ENCODE measurements at places on chromosomes 1 and 21.

GRCh38 chr1:64581135-64581842 lies 111.4 kb downstream of the CACHD1 start:
- no peak for DNase-seq

DNA sequence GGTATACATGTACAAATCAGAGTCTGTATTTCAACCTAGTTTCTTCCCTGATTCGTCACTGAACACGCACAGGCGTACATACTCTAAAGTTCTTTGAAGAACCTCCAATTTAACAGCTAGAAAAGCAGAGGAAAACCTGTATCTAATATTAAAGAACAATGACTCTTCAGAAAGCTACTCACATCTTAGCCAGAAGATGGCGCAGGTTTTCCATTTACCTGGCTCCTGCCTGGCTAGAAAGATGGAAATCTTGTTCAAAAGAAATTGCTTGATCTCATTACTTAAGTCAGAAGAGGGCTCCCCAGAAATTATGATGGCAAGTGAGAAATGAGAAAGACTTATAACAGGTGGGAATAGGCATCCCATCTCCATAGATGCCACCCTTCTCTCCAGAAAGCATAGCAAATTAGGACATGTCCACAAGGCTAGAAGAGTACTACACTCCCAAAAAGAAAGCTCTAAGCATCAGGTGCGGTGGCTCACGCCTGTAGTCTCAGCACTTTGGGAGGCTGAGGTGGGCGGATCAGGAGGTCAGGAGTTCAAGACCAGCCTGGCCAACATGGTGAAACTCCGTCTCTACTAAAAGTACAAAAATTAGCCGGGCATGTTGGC lies 19.0 kb upstream of the L1TD1 start:
- DNase-seq: no peak

DNA sequence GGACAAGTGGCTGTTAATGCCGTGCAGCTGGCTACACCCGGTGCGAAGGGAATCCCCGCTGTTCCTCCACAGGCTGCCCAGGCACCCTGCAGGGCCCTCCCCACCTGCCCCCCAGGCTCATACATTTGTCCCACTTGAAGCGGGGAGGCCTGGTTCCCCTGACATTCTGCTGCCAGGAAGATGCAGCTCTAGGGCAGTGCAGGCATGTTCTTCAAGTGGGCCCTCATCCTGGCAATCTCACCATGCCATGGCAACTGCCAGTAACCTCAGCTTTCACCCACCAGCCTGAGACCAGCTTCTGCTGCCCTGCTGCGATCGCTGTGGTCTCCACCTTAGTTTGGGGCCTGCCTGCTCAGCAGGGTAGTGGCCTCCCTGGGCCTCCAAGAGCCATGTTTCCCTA lies 151.9 kb upstream of the COL6A1 start:
- DNase-seq: no peak

GRCh38 chr1:119291611-119292206 lies 76.9 kb upstream of the HAO2 start:
- no peak for DNase-seq

DNA sequence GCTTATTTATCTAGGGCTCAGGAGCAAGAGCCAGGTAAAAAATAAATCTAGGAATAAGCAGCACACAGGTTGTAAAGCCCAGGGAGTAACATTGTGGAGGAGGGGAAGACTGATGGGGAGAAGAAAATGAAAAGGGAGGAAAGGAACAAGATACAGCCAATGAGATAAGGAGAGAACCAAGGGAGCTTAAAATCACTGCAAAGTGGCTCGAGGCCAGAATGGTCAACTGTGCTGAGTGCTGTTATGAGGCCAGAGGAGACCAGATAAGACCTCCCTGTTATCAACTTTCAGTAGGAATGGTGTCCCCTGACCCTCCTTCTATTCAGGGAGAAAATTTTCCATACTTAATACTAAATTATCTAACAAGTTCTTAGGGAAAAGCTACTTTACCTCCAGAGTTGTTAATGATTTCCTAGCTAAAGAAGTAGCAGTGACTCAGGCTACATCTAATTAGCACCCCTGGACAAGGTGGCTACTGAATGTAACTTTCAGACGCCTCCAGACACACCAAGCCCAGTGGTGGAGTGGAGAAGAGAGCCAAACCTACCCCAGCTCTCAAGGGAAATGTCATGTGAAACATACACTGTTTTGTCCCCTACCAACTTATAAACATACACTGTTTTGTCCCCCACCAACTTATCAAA lies 25.5 kb downstream of the ENAH start:
- no peak for DNase-seq

DNA sequence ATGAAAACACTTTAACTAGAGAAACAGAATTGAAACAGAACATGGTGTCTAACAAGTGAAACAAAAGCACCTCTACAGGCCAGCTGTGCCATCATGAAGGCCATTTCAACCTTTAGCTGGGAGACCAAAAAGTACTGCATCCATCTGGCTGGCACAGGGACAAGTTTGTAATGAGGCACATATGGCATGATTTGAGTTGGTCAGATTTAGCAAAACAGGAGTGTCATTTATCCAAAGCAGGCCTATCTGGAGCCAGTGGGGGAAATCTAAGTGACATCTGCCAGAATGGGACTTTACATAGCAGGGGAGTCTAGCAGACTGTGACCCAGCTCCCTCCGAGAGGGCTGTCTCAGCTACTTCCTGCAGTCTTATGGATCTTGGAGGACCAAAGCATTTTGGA lies 51.9 kb downstream of the DNTTIP2 start:
- no peak for DNase-seq

DNA sequence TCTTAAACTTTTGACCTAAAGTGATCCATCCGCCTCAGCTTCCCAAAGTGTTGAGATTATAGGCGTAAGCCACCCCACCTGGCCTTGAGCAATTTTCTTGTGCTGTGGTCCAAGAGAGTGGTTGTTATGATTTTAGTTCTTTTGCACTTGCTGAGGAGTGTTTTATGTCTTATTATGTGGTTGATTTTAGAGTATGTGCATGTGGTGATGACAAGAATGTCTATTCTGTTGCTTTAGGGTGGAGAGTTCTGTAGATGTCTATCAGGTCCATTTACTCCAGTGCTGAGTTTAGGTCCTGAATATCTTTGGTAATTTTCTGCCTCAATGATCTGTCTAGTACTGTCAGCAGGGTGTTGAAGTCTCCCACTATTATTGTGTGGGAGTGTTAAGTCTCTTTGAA lies 11.2 kb upstream of the S100B start:
- no peak for DNase-seq

- DNase-seq: no peak
These were observed 84.1 kb upstream of the NEGR1 start for GRCh38 chr1:72366466-72366865.

- DNase-seq: no peak
These were observed 498 bp downstream of the KRTAP10-2 start for GRCh38 chr21:44550807-44551206.

DNA sequence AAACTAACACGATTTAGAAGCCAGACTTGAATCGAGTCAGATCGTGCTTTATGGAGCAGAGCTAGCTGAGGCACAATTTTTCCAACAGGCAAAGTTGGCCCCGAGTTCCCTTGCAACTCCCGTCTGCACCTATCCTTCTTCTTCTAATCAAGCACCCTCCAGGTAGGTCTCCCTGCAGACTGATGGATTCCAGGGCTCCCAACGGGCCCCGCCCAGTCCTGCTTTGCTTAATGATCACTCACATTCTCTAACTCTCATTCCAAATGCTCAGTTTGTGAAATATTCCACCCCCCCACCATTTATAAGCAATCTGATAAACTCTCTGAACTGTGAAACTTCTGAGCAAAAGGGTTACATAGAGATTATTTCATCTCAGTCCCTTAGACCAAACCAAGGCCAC lies 119.6 kb downstream of the SLC30A10 start:
- DNase-seq: no peak

GRCh38 chr1:160453443-160453842 lies 53.1 kb downstream of the VANGL2 start:
- DNase-seq: no peak

GRCh38 chr1:64850846-64851245 lies 106.0 kb downstream of the RAVER2 start:
- no peak for DNase-seq

Measured in tibial artery (tissue), 4 donors.